ENCODE measurements at places on chromosomes 1 and 21.

DNA sequence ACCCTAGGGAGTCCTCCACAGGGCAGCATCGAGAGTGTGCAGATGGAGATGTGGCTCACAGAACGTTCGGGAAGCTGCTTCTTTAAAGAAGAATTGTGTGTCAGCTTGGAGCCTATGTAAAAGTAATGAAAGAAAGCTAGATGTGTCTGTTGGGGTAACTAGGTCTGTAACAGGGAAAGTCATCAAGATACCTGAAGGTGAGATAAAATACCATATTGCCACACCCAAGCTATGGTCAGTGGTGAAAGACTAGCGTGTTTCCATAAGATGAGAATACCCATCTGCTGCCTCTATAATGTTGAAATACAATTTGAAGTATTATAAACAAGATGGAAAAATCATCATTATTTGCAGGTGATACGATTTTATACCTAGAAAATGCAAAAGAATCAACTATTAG lies 17.5 kb downstream of the RCAN1 start:
- no peak for DNase-seq

DNA sequence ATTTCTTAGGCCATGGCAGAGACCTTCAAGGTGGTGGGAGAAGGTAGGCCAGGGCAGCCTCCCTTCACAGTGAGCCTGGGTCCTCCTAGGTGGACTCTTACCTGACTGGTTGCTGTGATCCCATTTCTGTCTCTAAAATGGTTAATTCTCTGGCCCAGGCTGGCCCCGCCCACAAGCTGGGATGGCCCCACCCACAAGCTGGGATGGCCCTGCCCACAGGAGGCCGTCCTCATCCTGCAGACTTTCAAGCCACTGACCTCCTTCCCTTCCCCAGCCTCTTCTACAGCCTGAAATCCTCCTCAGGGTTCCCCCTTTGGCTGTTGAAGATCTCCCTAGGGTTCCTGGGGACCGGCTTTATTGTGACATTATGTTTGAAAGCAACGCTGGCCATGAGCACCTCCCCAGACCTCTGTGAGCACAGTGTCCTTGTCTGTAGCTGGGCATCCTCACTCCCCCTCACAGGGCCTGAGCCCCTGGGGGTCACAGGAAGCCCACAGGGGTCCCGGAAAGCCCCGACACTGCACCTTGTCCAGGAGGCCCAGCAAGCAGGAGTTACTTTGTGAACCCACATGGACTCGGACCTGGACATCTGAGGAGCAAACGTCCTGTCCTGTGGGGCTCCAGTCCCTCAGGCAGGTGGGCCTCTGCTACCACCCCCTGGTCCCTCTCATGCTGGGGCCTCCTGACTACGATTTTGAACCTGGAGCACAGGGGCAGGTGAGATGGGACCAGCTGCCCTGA lies 621.7 kb downstream of the MATN1 start:
- DNase-seq = no peak

GRCh38 chr1:12572522-12572921 lies 45.5 kb downstream of the DHRS3 start:
- DNase-seq = no peak

DNA sequence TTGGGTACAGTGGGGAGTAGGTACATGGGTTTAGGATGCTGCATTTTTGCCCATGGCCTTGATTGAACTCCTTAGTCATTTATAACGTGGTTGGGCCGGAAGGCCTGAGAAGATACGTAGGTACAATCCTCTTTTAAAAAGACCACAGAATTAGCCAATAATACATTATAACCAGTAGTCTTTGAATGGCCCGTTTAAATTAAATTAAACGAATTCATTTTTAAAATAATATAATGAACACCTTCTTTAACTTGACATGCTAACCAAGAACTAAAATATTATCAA lies 20.1 kb upstream of the ADAR start:
- DNase-seq = peak; percentile 84

DNA sequence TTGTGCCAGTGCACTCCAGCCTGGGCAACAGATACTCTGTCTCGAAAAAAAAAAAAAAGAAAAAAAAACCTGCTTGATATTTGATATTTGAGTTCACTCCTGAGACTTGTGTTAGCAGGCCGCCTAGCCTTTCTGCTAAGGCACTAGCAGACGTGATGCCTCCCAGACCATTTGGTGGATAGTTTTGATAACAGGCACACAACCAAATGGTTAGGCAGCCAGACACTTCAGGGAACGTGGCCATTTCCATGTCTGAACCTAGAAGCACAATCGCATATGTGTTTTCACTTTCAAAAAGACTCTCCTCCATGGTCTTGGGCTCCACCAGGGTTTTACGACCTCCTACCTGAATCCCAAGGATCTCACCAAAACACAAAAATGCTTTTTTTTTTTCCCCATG lies 1319.5 kb downstream of the BRINP3 start:
- no peak for DNase-seq

- peak; percentile 34 for DNase-seq
Observed at GRCh38 chr1:24540906-24541710, 14.8 kb upstream of the NCMAP start.

- DNase-seq = no peak
Observed at GRCh38 chr1:2412773-2413494, 570 bp upstream of the PEX10 start.

- no peak for DNase-seq
Observed at GRCh38 chr1:186066411-186066810, 308.6 kb downstream of the TPR start.
